ENCODE measurements at places on chromosomes 1 and 21. TPM values are rescaled to one million over a fixed set of nuclear protein-coding genes. Genes with fewer than 3 reads are reported as not detected.

The RGS13 gene
- total RNA-seq = not detected

GRCh38 chr1:246748867-246749266, 24.7 kb downstream of the SCCPDH start:
- DNase-seq = no peak

The ANGPTL3 gene
- not detected for total RNA-seq

- peak; percentile 76 for DNase-seq
Measured at GRCh38 chr1:151130987-151131586, 15.3 kb downstream of the SEMA6C start.

The RCC1 gene
- total RNA-seq = 10.1 TPM

- DNase-seq = peak; percentile 95
Measured at GRCh38 chr1:155044812-155045657, 6.1 kb upstream of the ADAM15 start.

DNA sequence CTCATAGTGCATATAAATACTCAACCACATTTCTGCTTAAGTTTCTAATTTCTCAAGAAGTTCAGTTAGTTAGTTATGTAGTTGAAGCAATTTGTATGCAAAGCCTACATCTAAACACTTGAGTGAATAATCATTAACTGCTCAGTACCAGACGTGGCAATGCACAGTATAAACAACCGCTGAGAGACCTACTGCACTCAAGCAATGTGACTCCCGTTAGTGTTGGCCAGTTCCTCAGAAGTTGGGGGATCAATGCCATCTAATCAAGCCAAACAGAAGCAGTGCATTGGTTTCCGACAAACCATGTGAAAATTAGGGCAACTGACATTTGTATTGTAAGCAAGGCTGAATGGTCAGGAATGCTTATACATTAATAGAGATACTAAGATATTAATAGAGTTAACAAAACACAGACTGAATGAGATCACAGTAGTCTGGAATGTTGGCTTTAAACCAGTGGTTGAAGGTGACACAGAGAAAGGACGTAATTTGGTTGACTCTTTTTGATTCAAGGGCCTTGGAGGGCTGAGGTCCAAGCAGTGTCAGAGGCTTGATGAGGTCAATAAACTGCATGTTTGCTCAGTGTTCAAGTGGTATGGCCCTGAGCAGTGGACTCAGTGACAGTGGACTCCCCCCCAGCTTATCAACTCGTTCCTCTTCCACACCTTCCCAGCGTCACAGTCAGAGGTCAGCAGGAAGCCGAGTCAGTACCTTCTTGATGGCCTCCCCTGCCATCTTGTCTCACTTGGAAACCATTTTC, 255.5 kb downstream of the CTH start:
- DNase-seq = peak; percentile 46
